ENCODE measurements at places on chromosomes 2 and 18. TPM values are rescaled to one million over a fixed set of nuclear protein-coding genes. Genes with fewer than 3 reads are reported as not detected.

Gene GCG
- polyA plus RNA-seq: 0.28 TPM

Gene ADRA2B
- 1.8 TPM for polyA plus RNA-seq

Gene C1QL2
- polyA plus RNA-seq: not detected

Gene REG1B
- polyA plus RNA-seq: 0.83 TPM

Gene TMEM182
- polyA plus RNA-seq: 2.0 TPM
